ENCODE measurements at places on chromosomes 12 and 14.

- no peak for DNase-seq
These were observed 3.3 kb upstream of the SLC4A8 start for GRCh38 chr12:51421266-51421884.

DNA sequence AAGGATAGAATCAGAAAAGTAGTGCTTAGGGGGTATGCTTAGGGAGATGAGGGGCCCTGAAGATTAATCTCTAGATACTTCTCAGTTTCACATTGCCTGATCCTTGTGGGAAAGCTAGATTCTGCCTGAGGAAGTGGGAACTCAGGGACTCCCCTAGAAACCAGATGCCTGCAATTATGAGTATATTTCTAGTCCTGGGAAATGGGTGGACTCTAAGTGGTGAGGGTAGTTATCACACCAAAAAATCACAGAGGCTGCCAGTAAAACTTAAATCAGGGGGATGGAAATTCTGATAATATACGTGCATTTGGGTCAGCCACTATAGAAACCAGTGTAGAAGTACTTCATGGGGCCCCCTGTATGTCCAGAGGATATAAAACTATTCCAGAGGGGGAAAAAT is 18.3 kb downstream of the HOXC4 start:
- DNase-seq = no peak

DNA sequence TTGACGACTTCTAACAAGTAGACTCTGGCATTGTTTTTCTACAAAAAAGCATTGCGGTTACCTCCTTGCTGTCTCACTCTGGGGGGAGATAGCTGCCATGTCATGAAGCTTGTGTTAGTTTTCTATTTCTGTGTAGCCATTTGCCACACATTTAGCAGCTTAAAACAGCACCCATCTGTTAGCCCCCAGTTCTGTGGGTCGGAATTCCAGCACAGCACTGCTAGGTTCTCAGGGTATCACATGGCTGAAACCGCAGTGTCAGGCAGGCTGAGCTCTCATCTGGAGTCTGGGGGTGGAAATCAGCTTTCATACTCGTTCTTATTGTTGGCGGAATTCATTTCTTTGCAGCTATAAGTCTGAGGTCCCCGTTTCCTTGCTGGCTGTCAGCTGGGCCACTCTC is 19.9 kb upstream of the STXBP6 start:
- DNase-seq = no peak

DNA sequence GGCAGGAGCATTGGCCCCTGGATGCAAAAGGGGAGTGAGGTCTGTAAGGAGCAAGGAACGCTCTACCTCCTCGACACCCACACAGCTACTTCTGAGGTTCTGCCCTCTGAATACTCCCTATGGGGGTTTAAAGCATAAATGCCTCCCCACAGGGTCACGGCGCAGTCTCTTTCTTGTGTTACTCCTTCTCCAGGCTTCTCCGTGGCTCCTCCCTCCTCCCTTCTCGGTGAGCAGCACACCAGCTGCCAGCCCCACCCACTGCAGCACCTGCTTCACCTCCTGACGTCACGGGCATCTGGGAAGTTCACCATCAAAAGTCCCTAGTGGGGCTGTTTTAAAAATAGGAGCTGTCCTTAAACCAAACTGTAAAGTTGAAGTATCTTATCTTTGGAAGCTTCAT is 67.3 kb downstream of the SPTB start:
- no peak for DNase-seq

DNA sequence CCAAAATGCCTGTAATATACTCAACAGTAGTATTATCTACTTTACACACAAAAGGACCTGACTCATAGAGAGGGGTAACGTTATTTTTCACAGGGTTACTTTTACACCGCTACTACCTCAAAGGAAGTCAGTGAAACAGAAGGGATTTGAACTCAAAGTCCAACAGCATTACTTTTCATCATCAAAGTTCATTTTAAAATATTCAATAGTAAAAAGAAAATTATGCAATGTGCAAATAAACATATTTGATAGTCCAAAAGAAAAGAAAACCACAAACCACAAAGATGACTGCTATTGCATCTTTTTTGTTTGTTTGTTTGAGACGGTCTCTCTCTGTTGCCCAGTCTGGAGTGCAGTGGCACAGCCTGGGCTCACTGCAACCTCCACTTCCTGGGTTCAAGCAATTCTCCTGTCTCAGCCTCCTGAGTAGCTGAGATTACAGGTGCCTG is 15.5 kb downstream of the KIF21A start:
- DNase-seq = no peak

GRCh38 chr12:88391556-88391955 is 188.7 kb downstream of the KITLG start:
- no peak for DNase-seq

DNA sequence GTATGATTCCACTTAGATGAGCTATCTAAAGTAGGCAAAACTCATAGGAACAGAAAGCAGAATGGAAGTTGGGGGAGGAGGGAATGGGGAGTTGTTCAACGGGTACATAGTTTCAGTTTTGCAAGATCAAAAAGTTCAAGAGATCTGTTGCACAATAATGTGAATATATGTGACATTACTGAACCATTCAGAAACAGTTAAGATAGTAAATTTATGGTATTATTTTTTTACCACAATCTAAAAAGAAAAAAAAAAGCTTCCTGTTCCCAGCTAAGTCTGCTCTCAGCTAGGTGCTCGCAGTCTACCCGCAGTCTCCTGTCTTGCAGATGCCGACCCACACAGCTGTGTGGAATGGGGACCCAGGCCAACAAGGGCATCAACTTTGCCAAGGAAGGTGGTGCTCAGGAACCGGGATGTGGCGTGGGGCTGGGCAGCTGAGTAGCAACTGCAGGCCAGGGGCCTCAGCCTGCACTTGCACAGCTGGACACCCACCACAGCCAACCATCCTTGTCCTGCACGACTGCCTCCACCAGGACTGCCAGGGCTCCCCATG is 15.3 kb upstream of the ANO6 start:
- DNase-seq = no peak

- DNase-seq = no peak
These were observed 5.6 kb downstream of the TBX5 start for GRCh38 chr12:114400361-114400811.

GRCh38 chr14:35197015-35197414 is 74.7 kb downstream of the PRORP start:
- no peak for DNase-seq

DNA sequence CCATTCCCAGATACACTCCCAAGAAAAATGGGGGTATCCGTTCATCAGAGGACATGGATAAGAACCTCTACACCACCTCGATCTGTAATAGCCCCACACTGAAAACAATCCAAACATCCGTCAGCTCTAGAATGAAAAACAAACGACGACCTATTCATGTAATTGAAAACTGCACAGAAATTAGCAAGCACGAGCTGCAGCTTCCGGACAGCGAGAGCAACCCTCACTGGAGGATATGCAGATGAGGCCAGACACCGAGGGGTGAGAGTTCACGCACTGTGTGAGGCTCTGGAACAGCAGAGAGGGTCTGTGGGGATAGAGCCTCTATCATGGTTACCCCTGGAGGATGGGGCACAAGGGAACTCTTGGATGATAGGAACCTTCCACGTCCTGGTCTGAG is 143.9 kb upstream of the NCOR2 start:
- no peak for DNase-seq

DNA sequence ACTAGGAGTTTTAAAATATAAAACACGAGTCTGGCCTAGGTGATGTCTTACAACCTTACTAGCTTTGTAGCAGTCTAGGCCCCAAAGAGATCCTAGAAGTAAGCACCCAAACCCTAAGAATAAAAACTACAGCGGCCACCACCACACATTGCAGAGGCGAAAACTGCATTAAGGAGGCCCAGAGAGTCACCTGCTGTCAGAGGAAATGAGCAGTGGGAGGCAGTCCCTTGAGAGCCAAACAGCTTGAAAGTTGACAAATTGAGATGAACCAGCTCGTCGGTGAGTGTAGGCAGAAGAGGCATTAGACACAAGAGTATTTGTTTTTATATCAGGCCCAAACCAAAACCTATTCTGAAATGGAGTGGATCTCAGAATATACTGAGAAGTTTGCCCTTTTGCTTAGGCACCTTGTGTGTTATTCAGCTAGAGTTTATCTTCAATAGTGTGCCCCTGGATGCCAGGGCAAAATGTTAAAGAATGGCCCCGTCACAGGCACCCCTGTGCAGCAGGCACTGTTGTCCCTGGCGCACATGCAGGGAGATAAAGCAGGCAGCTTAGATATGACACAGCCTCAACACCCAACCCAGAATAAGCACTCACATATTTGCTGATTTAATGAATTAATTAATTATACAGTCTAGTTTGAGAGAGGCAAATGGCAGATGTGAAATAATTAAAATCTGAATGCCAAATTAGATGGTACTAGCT is 56.7 kb downstream of the TTC7B start:
- DNase-seq = no peak

DNA sequence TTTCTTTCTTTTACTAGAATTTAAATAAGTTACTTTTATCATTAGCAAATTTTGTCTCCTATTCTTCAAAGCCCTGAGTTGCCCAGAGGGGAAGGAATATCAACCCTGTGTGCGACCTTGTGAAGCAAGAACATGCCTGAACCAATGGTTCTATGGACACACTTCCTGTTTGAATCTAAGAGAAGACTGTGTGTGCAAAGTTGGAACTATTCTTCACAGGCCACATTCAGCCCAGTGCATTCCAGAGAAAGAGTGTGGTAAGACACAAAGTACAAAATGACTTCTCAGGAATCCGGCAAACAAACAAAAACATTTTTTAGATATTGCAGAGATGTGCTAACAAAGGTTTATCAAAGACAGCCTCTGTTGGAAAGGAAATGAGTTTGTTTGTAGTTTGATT is 90.8 kb upstream of the PTPRQ start:
- DNase-seq = no peak
